Activated T-cell treated with anti-CD3 and anti-CD28 coated beads, Interleukin-2, amount 50 U/mL, for 72 hours (primary cell): ENCODE measurements at places on chromosomes 3 and 15.

GRCh38 chr3:172915911-172916514 is 165.5 kb downstream of the ECT2 start:
- DNase-seq = no peak

DNA sequence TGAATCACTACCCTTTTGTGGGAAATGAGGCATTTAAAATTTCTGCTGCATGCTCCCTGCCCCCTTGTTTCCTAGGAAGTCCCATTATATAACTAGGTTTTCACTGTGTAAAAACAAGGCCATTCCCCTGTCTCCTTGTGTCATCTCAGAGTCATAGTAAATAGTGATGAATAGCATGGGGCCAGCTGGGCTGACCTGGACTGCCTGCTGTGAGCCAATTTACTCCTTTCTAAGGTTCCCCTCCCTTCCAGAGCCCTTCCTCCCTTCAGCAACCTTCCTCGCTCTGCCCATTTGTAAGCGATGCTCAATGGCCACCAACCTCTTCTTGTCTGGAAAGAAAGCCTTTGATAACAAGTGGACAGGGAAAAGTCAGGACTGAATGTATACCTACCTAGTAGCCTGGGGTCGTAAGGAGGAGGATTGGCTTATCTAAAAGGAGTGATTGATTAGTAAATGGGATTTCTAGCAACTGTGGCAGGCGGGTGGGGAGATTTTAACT is 11.7 kb downstream of the ITGA11 start:
- DNase-seq = no peak

DNA sequence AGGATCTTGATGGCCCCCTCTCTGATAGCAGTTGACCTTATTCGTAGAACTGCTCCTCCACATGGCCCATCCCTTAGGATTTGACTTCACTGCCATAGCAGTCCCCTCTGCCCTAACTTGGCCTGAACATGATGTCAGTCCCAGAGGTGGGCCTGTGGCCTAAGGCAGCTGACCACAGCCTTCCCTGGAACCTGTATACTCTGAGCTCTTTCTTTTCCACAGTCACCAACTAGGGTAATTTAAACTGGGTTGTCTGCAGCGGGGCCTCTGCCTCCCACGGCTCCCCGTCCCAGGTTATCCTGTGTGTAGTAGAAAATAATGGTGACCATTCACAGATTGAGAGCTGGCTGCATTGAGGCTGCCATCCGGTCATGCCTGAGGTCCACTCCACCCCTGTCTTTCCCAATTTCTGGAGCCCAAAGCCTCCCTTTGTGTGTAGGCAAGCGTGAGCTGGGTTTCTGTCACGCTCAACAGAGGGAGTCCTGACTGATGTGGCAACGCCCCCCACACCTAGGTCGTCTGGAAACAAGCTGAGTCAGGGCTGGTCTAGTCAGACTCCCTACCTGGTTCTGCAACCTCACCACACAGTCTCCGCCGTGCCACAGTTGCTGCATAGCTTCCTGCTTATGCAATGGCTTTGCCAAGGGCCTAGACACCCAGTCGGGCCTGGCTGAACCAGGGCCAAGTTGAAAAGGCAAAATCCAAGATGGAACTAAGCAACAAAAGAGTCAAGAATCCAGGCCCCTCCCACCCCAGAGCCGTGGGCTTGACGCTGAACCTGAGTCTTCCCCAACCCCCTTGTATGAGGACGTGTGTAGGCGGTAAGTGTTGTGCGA is 284.5 kb downstream of the XXYLT1 start:
- DNase-seq = no peak

- no peak for DNase-seq
Measured at GRCh38 chr3:74763830-74764229, 149.4 kb upstream of the CNTN3 start.

- DNase-seq = no peak
Measured at GRCh38 chr3:126750756-126751121, 46.7 kb downstream of the CHCHD6 start.

- no peak for DNase-seq
Measured at GRCh38 chr15:71651750-71652186, 158.6 kb upstream of the NR2E3 start.

GRCh38 chr3:43106293-43106628 is 382 bp upstream of the POMGNT2 start:
- no peak for DNase-seq

GRCh38 chr3:102528727-102529126 is 93.9 kb downstream of the ZPLD1 start:
- DNase-seq = no peak

DNA sequence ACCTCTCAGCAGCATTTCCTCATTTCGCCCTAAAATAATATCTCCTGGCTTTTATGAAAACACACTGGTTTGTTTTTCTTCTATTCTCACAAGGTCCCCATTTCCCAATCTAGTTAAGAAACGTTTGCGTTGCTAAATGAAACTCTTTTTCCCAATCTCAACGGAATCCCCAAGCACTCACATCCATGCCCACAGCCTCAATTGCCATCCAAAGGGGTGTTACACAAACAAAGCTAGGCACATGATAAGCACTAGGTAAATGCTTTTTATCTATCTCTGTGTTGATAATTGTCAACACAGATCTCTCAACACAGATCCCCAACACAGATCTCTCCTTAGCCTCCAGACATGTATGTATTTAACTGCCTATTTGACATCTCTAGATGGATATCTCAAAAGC is 35.2 kb upstream of the TF start:
- DNase-seq = no peak

DNA sequence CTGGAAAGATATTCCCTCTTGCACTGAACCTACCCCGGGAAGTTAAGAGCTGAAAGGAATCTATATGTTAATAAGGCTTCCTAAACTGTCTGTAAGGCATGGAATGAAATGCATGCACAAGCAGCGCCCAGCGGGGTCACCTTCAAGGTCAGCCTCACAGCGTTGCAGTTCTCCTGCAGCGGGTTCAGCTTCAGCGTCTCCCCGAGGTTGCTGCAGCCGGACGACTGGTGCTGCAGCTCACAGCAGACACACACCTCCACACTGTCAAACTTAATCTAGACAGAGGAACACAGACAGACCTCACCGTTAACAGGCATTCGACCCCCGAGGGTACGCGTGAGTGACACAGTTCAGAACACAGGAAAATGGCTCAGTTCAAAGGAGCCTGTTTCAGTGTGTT is 73.3 kb downstream of the NSMCE3 start:
- DNase-seq = no peak

DNA sequence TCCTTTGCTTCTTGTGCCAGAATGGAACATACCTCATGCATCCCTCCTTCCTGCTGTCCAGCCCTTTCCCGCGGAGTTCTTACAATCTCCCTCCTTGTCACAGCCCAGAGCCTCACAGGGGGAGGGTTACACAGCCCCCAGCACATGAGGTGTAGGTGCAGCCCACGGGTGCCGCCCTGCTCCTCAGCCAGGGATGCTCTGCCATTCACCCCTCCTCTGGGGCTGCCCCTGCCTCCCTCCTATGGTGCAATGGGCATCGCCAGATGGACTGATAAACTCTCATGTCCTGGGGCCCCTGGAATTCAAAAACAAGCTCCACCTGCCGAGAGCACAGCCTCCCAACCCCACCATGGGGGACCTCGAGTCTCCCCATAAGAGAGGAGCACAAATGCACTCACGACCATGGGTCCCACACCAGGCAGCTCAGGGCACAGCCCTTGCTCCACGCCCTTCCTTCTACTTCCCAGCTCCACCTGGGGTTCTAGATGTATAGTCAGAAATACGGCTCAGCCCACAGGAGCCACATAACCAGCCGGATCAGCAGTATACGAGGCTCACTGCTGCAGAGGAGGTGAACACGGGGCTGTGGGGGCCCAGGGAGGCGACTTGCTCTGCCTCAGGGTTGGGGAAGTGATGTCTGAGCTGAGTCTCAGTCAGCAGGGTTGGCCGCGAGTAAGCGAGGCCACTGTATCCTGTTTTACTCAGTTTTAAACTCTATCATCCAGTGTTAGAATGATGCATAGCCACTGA is 269.7 kb upstream of the LYSMD4 start:
- DNase-seq = no peak

GRCh38 chr3:187227658-187228258 is 30.5 kb downstream of the RTP1 start:
- no peak for DNase-seq

GRCh38 chr15:82113106-82113715 is 67.4 kb upstream of the MEX3B start:
- DNase-seq = no peak

- no peak for DNase-seq
Measured at GRCh38 chr3:37254316-37254715, 79.9 kb upstream of the LRRFIP2 start.

DNA sequence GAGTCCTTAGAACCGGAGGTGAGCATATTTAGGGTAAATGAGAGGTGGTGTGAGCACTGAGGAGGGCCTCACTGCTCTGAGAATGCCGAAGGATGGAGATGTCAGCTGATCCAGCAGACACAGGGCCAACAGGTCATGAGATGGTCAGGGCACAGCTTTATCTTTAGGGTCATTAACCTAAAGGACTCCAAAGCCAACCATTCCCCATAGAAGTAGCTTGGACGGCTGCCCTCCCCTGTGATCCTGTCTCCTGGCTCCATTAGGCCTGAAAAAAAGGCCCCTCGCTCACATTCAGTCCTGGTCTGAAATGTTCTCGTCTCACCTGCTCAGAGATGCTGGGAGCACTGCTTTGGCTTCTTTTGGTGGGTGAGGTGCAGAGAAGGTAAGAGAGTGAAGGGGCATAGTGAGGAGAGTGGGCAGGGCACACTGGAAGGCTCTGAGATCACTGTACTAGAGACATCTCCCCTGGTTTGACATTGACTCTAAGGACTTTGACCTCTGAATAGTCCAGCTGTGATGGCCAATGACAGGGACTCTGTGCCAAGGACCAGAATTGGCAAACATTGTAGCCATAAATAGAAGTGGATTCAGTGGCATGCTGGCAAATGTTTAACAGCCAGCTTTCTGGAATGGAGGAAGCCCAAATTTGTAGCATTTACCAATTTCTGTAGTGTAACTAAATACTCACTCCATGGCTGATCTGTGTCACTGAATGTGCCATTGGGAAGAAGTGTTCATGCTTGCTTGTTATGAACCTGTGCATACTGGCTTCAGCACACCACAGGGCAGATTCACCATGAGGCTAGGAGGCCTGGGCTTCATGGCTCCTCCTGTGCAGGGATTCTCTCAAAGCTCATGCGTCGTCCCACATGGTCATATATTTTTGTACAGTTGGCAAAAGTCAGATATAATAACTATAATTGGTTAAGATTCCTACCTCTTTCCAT is 76.2 kb upstream of the MRPS22 start:
- DNase-seq = no peak

- DNase-seq = no peak
Measured at GRCh38 chr15:43232289-43232874, 11.6 kb upstream of the EPB42 start.

DNA sequence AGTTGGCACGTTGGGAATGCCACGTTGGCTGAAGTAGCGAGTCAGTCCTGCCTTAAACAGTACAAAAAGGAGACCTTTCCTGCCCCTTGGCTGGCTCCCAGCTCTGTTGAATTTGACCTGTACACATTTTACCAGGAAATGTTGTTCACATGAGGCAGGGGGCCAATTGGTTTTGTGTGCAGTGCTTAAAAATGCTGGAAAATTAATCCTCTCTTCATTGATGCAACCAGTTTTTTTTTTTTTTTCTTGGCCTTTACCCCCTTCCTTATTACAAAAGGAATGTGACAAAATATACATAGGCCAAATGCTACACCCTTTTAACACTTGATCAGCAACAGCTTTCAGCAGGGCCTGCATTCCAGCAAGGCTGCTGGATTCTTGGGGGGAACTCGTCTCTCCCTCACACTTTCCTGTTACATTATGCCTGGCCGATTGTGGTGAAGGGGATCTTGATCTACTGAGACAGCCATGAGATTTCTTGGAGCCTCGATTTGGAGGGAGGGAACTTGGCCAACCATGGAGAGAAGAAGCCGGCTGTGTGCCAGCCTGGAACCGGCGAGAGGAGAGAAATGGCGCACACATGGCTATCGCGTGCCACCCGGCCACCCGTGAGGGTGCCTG is 93.1 kb downstream of the DNASE1L3 start:
- no peak for DNase-seq

- no peak for DNase-seq
Measured at GRCh38 chr15:84889313-84889990, 5.0 kb downstream of the SLC28A1 start.

DNA sequence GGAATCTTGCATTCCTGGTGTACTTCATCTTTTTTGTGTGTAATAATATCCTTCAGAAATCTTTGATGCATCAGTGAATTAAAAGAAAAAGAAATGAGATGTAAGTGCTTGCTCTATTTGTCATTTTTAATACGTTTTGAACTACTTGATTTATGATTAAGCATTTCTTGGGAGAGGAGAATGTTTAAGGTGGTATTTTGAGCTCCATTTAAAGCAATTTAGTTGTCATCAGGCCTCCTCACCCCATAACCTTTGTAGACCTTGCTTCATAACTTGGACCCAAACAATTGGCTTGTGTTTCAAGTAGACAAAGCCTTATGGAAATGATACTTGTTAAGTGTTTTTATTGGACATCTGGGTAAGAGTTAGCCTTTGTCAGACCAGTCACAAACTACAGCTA is 87.1 kb upstream of the VEPH1 start:
- DNase-seq = no peak

GRCh38 chr3:140906785-140907184 is 34.9 kb upstream of the SLC25A36 start:
- DNase-seq = no peak

DNA sequence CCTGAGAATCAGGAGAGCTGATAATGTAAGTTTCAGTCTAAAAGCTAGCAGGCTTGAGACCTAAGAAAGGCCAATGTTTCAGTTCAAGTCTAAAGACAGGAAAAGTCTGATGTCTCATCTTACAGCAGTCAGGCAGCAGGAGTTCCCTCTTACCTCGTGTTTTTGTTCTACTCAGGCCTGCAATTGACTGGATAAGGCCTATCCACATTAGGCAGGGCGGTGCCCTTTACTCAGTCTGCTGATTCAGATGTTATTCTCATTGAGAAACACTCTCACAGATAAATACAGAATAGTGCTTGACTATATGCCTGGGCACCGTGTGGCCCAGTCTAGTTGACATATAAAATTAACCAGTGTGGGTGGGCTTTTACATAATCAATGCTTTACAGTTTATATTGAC is 122.4 kb downstream of the NR1D2 start:
- no peak for DNase-seq

- no peak for DNase-seq
Measured at GRCh38 chr15:74468341-74469032, 7.5 kb upstream of the UBL7 start.

DNA sequence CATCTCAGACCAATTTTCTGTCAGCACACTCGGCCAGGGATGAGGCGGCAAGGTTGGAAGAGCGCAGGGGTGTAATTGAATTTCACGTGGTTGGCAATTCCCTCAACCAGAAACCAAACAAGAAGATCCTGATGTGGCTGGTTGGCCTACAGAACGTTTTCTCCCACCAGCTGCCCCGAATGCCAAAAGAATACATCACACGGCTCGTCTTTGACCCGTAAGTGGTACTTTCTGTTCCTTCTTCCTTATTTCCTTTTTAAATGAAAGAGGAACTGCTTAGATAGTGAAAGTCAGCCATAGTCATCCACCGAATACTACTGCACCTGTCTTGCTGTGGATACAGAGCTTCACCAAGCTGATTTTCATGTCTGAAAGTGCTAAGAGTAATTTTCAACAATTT is 60.1 kb downstream of the SGO1 start:
- DNase-seq = no peak

- no peak for DNase-seq
Measured at GRCh38 chr15:56719021-56719612, 14.2 kb downstream of the ZNF280D start.
